NT2/D1 (cell line): ENCODE measurements at places on chromosomes 2 and 18.
A peak's percentile ranks its signal among the peaks of the same experiment; 100 is the strongest.

GRCh38 chr2:101900375-101900774 is 91.4 kb upstream of the IL1R2 start:
- DNase-seq = no peak

- DNase-seq = no peak
Observed at GRCh38 chr2:15692551-15693377, 101.1 kb downstream of the DDX1 start.

GRCh38 chr2:96801786-96802595 is 14.1 kb upstream of the CNNM3 start:
- no peak for DNase-seq

DNA sequence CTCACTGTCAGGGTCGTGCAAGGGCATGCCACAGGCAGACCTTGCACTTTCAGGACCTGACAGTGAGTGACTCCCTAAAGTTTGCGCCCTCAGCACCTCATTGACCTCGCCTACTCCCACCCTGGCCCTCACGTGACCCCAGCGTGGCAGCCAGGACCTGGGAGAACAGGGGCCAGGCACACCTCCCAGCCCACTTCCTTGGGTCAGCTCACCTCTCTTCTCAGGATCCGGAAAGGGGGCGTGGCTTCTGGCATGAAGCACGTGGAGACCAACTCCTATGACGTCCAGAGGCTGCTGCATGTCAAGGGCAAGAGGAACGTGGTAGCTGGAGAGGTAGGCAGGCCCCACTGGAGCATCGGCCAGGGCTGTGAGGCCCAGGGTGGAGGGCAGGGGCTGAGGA is 8.8 kb downstream of the VIL1 start:
- no peak for DNase-seq

DNA sequence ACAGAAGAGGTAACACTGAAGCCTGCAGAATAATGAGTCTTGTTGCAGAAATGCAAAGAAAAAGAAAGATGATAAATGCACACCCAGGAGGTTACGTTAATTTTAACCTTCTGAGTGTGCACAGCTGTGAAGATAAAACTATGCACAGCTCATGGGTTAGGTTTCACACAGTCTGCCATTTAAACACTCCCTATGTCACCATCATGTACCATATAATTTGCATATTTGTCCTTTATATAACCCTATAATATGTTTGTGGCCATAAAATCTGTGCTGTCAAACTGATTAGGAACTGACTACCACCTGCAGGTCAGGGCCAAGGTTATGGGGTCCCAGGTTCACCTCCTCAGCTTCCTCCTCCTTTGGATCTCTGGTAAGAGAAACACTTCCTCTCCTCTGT is 205.5 kb downstream of the RPIA start:
- no peak for DNase-seq

DNA sequence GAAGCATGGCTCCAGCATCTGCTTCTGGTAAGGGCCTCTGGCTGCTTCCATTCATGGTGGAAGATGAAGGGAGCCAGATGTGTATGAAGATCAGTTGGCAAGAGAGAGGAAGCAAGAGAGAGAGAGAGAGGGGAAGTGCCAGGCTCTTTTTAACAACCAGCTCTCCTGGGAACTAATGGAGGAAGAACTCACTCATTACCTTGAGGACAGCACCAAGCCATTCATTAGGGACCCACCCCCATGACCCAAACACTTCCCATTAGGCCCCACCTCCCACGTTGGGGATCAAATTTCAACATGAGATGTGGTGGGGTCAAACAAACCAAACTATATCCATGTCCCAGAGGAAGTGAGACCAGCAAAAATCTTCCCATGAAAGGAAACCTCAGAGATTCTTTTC is 124.8 kb upstream of the SIX2 start:
- DNase-seq = no peak

DNA sequence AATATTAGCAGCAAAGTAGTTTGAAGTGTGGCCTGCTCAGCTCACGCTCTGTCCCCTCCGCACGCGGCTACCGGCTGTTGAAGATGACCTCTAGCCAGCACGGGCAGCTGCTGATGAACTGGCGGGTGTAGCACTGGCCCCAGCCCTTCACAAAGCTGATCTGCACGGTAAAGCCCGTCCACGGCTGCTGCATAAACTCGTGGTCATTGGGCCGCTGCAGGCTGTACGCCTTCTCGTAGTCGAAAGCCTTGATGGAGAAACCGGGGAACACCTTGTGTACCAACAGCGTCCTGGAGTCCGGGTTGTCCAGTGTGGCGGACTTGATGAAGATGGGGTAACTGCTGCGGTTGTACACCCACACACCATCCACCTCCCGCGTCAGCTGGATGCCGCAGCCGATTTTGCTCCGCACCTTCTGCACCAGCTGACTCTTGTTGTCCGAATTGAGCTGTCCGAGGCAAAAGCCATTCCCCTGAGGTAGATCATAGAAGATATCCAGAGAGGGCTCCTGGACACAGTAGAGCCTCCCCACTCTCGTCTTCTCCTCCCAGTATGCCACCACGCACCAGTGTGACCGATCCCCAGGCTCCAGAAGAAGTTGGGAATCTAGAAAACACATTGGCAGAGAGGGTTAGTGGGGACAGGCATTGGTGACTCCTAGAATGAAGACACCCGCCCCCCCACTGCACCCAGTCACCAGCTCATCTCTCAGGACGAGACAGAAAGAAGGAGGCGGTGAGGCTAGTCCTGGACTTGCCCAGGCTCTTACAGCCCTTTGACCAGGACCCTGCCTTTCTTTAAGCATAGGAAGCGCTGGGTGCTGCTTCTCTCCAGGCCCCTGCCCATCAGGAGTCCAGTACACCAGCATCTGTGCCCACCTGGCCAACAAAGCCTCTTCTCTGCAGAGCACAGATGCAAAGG is 29.2 kb downstream of the SMAD7 start:
- DNase-seq = no peak

- DNase-seq = peak; percentile 18
Observed at GRCh38 chr2:168545439-168546082, 89.5 kb downstream of the CERS6 start.

DNA sequence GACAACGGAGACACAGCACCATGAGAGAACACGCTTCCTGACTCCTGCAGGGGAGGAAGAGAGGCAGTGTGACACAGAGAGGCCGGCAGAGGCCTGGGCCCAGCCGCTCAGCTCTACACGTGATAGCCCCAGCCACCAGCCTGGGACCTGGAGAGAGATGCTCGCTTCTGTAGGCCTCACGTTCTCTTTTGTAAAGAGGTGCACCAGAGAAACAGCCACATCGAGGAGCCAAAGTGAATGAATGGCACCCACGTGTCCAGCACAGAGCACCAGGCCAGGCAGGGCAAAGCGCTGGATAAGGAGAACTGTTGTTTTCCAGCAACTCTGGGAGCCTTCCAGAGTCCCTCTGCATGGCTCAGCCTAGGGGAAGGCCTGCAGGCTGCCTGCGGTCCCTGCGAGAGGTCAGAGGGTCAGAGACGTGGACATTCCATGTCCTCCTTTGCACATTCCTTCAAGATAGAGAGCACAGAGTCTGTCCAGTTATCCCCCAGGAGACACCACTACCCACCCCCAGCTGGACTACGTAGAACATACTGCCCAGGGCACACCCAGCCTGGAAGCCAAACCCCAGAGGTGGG is 14.2 kb downstream of the LIMS2 start:
- no peak for DNase-seq

DNA sequence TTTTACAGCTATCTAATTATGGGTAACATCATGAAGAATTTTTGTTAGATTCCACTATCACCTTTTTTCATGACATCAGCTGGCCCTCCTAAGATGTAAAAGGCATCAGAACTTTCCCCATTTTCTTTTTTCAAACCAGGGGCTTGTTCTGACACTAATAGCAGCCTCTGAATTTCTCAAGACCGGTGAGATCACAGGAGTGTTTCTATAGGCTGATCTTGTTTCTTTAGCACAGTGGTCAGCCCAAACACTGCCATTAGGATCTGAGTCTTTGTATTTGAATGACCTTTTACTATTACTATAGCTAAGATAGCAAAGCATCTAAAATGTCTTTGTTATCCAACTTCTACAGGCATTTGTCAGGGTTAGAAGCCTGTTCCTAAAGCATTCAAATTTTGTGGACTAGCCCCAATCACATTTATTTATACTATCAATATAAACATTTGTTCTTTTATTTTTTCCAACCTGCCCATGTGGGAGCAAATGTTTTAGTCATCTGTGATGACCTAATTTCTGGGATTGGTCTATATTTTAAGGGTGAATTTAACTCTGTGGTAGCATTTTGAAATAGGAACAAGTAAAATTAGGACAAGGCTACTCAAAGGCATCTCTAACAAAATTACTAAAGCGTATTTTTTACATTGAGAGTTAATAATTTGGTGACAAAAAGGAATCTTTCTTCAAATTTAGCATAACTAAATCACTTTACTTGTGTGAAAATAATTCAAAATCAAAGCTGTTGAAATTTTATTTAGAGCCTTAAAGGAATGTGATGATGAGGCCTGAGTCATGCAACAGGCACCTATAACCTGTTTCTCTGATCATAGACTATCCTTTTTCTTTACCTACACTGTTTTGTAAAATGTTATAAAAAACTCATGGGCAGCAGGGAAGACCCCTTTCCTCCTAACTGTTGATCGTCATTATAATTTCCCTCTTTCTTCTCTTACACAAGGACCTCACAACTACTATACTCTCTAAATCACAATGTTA is 39.3 kb downstream of the ZAP70 start:
- no peak for DNase-seq

DNA sequence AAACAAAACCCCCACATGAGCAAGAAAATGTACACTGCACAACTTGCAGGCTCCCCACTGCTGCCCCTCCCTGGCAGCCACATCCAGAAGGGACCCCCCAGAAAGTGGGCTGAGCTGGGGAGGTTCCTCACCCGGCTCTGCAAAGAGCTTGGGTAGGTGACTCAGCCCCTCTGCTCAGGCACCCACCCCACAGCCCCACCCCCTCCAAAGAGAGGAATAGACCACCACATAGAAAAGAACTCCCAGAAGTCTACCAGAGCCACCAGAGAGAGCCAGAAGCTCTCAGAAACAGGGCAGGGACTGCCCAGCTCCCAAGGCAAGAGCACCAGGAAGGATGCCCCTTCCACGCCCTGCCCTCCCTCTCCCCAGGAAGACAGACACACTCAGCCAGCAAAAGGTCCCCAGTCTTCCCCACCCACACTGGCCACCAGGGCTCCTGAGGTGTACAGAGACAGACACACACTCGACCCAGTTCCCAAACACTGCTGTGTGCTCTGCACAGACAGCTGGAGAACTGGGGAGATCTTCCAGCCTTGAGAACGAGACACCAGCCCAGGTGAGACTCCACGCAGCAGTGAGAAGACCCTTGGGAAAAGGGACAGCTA is 28.2 kb downstream of the BIN1 start:
- no peak for DNase-seq

DNA sequence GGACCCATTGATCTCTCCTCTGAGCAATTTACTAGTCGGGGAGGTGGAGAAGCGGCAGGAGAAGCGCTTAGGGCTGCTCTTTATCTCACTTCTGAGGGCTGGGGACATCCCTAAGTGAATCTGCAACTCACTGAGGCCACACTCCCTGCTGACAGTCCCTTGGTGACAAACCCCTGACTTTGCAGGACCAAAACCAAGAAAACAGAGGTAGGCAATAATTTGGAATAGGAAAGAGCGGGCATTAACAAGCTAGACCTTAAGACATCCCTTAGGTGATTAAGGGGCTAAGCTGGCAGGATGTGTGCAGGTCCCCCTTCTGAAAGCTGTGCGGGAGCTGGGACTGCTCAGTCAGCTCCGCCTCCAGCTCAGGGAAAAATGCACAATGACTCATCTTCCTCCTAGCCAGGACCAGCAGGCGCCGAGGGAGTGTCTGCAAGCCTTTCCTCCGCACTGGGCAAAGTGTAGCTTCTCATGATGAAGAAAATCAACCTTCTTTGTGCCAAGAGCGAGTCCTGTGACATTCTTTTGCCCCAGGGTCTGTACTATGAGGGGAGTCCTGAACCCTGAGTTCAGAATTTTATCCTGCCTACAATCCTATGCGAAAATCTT is 63.3 kb downstream of the BOD1L2 start:
- peak; percentile 61 for DNase-seq
